Panc1 (cell line): ENCODE measurements at places on chromosomes 11 and 22. TPM values are rescaled to one million over a fixed set of nuclear protein-coding genes. Genes with fewer than 3 reads are reported as not detected.

The MS4A12 gene
- not detected for total RNA-seq

The CELF1 gene
- total RNA-seq: 160 TPM

The SLC5A4 gene
- not detected for total RNA-seq

The TPH1 gene
- 0.05 TPM for total RNA-seq

The RASGRP2 gene
- 3.7 TPM for total RNA-seq

The CD248 gene
- total RNA-seq: 0.15 TPM

The GTSE1 gene
- 36.2 TPM for total RNA-seq

The KCNJ11 gene
- total RNA-seq: 0.67 TPM

The OR10D3 gene
- not detected for total RNA-seq

- no peak for DNase-seq
These were observed 171.8 kb downstream of the CTTN start for GRCh38 chr11:70569996-70570692.

DNA sequence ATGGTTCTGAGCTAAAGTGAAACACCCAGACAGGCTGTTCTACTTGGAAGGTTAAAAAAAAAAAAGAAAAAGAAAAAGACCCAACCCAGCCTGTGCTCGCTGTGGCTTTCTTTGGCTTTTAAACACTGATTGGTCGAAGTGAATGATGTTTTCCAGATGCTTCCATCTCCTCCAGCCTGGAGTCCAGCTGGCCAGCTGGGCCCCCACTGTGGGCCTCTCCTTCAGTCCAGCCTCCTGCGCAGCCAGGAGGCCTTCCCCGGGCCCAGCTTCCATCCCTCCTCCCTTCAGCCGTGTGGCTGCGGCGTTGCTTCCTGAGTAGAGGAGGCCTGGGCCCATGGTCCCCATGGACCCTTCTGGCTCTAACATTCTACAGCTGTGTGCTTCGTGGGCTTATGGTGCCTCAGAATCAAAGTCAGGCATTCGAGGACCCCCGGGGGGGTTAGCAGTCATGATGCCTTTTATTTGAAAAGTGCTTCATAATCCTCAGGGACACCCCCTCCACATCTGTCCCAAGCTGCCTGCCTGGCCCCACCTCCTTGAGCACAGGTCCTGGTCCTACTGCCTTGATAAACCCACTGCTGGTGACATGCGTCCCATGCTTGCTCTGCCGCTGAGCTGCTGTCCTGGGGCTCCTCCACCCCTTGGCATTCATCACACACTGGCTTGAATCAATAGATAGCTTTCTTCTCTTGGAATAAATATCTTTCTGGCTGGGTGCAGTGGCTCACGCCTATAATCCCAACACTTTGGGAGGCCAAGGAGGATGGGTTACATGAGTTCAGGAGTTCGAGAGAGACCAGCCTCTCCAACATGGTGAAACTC, 42.2 kb upstream of the FBLN1 start:
- DNase-seq: no peak

- DNase-seq: no peak
These were observed 310.2 kb downstream of the DDX10 start for GRCh38 chr11:108975026-108975425.

DNA sequence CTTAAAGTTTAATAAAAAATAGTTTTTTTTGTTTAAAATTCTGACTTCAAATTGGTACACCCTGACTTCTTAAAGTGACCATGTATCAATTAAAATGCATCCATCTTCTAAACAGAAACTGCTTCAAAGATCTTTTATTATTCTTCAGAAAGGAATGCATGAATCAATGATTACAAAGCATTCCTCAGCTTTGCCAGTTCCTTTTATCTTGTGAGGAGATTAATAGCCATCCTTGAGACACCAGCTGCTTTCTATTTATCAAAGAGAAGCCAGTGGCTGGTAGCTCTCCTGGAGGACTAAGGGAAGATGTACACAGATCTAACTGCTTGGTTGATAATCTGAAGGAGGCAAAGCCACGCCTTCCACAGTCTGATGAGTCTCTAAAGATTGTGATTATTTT, 2222.5 kb downstream of the LRRC4C start:
- DNase-seq: no peak

GRCh38 chr11:100682247-100682969, 4.7 kb upstream of the ARHGAP42 start:
- DNase-seq: no peak

- no peak for DNase-seq
These were observed 192.1 kb downstream of the IGLL1 start for GRCh38 chr22:23387827-23388516.
